Activated T-cell treated with anti-CD3 and anti-CD28 coated beads for 4 hours (primary cell): ENCODE measurements at places on chromosomes 3 and 15.

DNA sequence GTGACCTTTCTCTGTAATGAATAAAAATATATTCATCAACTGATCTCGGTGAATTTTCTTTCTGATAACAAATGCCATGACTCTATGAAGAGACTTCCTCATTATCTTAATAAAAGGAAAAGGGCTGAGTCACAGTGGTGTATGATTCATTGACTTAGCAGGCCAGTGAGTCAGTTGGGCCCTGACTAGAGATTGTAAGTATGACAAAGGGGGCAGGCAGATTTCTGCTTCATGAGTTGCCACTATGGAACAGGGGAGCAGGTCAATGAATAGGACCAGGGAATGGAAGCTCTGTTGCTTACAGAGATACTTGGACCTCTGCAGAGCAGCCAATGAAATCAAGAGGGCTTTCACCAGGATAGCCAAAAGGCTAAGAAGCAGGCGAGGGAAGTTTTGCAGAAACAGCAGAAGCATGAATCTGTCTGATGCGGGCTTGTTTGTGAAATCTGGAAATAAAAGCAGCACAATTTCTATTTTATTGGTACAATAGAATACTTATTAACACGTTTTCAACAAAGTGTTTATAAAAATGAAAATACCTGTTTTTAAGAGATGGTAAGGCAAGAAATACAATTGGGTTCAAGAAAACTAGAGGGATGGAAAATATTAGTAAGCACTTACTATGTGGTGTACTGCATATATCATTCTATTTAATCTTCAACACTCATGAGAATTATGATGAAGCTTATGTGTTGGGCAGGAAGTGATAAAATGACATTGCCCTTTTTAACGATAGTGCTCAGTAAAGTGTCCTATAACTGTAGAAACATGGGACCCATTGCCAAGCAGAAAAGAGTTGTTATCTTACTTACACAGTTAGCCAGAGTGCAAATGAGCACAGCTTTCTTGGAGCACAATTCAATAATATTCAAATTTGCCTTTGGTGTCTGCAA, 169.8 kb upstream of the MYRIP start:
- no peak for DNase-seq

GRCh38 chr15:79562899-79563298, 130.8 kb downstream of the MINAR1 start:
- no peak for DNase-seq

- DNase-seq: no peak
Measured at GRCh38 chr3:142941373-142942123, 21.9 kb downstream of the PAQR9 start.

- DNase-seq: no peak
Measured at GRCh38 chr15:82768414-82769054, 37.3 kb downstream of the FSD2 start.

- no peak for DNase-seq
Measured at GRCh38 chr3:101235048-101235447, 85.3 kb downstream of the IMPG2 start.

DNA sequence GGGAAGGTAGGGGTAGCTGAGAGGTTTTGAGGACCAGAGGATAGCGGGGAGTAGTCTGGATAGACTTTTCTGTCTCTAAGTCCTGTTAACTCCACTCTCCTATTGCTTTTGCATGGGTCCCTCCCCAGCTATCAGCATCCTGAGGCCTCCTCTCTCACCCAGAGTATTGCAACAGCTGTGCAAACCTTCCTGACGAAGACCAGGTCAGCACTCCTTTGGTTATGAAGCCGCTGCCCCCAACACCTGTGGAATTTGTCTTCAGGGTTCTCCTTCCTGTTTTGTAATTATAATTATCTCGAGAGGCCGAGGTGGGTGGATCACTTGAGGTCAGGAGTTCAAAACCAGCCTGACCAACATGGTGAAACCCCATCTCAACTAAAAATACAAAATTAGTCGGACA, 24.8 kb downstream of the TYRO3 start:
- DNase-seq: no peak

- DNase-seq: no peak
Measured at GRCh38 chr3:24110051-24110450, 165.0 kb downstream of the NR1D2 start.

- no peak for DNase-seq
Measured at GRCh38 chr3:14984581-14985113, 37.3 kb downstream of the NR2C2 start.

GRCh38 chr3:78880603-78881461, 887.0 kb downstream of the ROBO1 start:
- DNase-seq: no peak

GRCh38 chr3:138774529-138775253, 60.0 kb downstream of the PIK3CB start:
- no peak for DNase-seq

GRCh38 chr3:22040150-22040549, 289.1 kb upstream of the ZNF385D start:
- DNase-seq: no peak

- DNase-seq: no peak
Measured at GRCh38 chr3:171155122-171155700, 128.7 kb upstream of the SLC2A2 start.

DNA sequence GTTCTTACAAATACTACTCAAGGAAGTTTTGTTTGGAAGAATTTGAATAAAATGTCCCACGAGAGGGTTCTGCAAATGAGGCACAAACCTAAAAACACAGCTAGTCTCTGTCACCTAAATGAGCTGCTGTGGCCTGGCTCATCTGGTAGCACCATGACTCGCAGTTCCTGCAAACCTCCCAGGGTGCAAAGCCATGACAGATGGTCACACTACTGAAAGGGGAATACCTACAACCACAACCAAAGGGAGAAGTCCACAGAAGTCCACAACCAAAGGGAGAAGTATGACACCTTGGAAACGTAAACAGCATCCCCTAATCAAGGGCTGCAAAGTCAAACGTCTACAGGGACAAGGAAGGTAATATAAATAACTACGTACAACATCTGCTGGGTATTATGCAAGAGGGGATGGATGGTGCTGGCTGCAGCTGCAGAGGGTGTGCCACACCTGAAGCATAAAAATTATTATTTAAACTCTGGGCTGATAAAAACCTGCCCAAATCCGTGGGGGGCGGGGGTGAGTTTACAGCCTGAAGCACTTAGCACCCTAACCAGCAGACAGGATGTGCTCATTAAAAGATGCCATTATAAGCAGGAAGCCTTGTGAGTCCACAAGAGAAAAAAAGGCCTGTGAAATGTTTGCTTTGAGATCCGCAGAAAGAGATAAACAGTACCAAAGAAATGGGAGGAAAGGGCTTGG, 184.0 kb downstream of the MAGI1 start:
- DNase-seq: no peak

GRCh38 chr3:138381950-138382715, 33.8 kb downstream of the MRAS start:
- no peak for DNase-seq

GRCh38 chr3:122745369-122746021, 48.1 kb downstream of the HSPBAP1 start:
- no peak for DNase-seq

DNA sequence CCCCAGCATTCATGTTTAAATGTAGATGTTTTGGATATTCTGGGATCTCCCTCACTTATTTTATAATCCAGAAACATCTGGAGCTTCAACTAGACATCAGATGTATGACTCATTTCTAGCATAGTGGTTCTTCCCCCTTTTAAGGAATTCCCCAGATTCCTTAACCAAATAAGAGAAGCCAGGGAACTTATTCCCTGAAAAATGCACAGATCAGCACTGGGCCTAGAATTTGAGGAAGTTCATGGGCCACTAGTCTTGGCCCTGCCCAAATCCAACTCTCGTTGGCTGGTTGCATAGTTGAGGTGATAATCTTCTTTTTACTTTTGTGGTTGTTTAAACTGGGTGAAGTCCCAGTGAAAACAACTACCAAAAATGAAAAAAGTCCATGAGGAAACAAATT, 20.4 kb downstream of the RARRES1 start:
- DNase-seq: no peak

GRCh38 chr15:62931650-62932049, 110.9 kb upstream of the TPM1 start:
- DNase-seq: no peak

- DNase-seq: no peak
Measured at GRCh38 chr15:48556159-48556897, 89.2 kb downstream of the FBN1 start.

DNA sequence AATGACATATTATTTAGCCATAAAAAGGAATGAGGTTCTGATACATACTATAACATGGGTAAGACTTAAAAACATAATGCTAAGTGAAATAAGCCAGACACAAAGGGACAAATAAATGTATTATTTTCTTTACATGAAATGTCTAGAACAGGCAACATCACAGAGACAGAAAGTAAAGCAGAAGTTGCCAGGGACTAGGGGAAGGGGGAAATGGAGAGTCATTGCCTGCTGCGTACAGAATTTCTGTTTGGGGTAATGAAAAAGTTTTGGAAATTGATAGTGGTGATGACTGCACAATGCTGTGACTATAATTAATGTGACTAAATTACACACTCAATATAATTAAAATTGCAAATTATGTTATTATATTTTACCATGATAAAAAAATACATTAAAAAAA, 99.9 kb downstream of the ANO10 start:
- DNase-seq: no peak

- no peak for DNase-seq
Measured at GRCh38 chr15:33136353-33136752, 58.2 kb downstream of the FMN1 start.

GRCh38 chr3:135982404-135982761, 16.9 kb downstream of the PPP2R3A start:
- no peak for DNase-seq

- DNase-seq: no peak
Measured at GRCh38 chr15:68524753-68525584, 53.8 kb upstream of the CORO2B start.

- no peak for DNase-seq
Measured at GRCh38 chr3:181839039-181839915, 127.6 kb downstream of the SOX2 start.

DNA sequence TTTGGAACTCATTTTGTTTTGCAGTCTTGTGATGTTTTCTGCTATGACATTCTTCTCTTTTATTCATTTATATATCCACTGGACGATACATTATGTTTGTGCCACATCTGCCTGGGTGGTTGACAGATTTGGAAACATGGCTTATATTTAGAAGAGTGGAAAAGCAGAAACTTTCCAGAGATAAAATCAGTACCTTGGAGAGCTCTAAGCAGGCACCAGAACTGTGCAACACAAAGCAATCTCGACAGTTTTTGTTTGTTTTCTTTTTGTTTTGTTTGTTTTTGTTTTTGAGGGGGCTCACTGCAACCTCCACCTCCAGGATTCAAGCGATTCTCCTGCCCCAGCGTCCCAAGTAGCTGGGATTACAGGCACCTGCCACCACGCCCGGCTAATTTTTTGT, 45.5 kb downstream of the SYN2 start:
- no peak for DNase-seq

DNA sequence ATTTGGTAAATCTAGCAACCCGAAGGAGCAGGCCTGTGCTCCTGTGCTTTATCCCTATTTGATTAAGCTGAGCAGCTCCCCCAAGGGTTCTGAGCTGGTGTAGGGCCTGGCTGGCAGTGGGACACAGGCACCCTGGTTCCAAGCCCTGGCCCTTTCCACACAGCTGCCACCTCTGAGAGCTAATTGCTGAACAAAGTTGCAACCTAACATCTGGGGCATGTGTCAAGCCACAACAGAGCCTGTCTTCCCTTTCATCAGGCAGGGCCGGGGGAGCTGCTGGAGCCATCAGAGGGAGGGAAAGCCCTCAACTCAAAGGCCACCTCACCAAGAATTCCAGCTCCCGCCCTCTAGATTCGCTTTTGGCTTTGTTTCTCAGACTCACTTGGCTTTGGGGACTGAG, 17.1 kb upstream of the MRPS22 start:
- no peak for DNase-seq

- DNase-seq: no peak
Measured at GRCh38 chr3:191070762-191071403, 128.2 kb upstream of the OSTN start.

DNA sequence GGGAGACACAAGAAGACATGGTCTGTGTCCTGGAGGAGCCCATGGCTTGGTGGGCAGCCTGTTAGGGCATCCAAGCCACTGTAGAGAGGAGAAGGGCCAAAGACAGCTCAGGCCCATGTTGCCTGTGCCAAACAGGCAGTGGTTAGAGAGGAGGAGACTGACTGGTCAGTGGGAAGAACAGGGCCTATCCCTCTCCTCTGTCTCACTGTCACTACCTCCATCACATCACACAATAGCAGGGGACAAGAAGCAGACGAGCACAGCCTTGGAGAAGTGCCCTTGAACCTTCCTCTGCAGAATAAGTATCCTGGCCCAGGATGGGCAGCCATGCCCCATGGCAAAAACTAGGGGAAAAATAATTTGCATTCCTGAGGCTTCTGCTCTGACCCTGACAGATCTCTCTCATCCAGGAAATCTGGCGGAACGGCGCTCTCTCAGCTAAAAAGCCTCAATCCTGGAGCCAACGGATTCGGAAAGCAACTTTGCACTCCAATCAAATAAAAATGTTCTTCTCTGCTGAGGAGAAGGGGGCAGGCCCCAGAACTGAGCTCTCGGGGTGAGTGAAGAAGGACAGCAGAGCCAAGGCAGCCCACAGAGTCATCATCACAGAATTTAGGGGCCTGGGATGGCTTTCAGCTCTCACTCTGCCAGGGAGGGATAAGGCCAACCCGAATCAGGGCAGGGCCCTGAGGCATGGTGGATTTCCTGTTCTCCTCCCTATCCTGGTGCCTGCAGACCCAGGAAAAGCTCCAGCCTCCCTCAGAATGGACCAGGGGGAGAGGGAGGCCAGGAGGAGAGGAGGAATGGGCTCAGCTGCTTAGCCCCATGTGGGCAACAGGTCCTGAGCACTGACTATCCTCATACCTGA, 1.6 kb downstream of the SHF start:
- no peak for DNase-seq

DNA sequence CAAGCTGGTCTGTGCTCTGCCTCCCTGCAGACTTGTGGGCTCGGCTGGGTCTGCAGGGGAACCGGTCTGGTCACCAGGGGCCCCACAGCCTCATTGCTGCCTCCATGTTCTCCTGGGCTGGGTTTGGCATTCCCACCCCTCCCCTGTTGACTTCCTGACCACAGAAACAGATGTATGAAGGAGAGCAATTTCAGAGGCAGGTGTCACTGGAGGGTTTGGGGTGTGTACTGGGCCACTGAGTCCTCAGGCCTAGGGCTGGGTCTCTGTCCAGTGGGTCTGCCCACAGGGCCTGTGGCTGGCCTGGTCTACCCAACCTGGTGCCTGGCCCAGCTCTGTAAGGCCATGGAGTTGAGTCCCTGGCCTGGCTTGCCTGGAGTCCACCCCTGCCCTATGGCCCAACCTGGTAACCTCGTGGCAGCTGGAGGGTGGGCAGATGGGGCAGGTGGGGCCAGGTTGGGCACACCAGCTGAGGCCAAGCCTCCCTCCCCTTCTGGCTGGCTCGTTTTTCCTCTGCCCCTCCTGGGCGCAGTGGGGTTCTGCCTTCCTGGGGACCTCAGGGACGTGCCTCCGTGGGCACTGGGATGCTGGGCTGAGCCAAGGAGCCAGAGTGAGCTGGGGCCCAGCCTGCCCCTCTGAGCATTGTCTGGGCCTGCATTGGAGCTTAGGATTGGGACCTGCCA, 20.8 kb downstream of the PLXNA1 start:
- no peak for DNase-seq

DNA sequence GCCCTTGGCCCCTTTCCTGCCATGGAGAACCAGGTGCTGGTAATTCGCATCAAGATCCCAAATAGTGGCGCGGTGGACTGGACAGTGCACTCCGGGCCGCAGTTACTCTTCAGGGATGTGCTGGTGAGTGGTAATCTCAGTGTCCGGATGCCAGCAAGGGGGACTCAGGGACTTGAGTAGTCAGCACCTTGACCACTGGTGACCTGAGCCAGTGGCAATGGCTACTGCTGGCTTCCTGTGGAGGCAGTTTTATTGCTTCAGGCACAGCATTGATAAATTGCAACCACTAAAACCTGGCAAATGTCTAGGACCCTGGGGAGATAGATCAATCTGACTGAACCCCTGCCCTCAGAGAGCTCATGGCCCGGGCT, 830 bp downstream of the MAP2K5 start:
- no peak for DNase-seq
